ENCODE measurements at places on chromosomes 1 and 21. TPM values are rescaled to one million over a fixed set of nuclear protein-coding genes. Genes with fewer than 3 reads are reported as not detected.

DNA sequence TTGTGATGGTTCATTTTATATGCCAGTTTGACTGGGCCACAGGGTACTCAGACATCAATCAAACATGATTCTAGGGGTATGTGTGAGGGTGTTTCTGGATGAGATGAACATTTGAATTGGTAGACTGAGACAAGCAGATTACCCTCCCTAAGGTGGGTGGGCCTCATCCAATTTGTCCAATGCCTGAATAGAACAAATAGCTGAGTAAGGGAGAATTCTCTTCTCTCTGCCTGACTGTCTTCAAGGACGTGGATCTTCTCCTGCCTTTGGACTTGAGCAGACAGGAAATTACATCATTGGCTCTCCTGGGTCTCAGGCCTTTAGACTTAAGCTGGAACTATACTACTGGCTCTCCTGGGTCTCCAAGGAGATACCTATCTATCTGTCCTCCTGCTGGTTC, 64.4 kb downstream of the SUSD4 start:
- DNase-seq = no peak
- H3K36me3 ChIP-seq = no peaks in the 10 kb centered on the region
- H3K27ac ChIP-seq = no peak overlapping the region
- no peaks in the 10 kb centered on the region for H3K27me3 ChIP-seq
- no peak overlapping the region for H3K4me3 ChIP-seq

GBP2 gene
- total RNA-seq = 29.2 TPM

PBXIP1 gene
- 219 TPM for total RNA-seq

DNA sequence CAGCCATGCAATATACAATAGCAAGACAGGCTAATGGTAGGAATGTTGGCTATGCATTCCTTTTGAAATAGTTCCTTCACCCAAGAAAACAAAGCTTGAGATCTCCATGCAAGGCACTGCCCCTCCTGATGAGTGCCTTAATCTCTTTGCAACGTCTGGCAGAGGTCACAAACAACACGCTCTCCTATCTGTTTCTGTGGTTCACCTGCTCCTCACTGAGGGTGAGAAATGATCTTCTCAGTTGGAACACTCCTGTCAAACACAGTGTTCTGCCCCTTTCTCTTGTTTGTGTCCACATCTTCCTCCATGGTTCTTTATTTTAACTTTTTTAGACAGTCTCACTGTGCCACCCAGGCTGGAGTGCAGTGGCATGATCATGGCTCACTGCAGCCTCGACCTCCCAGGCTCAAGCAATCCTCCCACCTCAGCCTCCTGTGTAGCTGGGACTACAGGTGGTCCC, 21.2 kb upstream of the XPR1 start:
- DNase-seq = no peak
- H3K4me3 ChIP-seq = no peak overlapping the region
- no peak overlapping the region for H3K27ac ChIP-seq
- H3K36me3 ChIP-seq = no peaks in the 10 kb centered on the region

DNA sequence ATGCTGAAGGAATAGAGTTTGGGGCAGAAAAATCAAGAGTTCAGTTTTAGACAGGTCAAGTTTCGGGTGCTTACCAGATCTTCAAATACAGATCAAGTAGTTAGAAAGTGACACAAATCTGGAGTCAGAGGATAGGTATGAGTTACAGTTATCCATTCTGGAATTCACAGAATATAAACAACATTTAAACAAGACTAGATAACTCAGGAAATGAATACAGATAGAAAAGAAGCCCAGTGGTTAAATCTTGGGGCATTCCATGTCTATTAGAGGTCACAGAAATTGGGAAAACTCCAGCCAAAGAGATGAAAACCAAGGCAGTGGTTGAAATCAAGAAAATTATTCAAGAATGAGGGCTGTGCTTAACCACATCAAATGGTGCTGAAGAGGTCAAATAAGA, 187.0 kb upstream of the HP1BP3 start:
- H3K4me3 ChIP-seq = no peak overlapping the region
- H3K4me1 ChIP-seq = no peaks in the 10 kb centered on the region
- DNase-seq = no peak
- H3K27ac ChIP-seq = no peak overlapping the region
- H3K27me3 ChIP-seq = no peaks in the 10 kb centered on the region

S100A3 gene
- not detected for total RNA-seq

AADACL3 gene
- total RNA-seq = not detected

KIF21B gene
- 41.6 TPM for total RNA-seq

DNA sequence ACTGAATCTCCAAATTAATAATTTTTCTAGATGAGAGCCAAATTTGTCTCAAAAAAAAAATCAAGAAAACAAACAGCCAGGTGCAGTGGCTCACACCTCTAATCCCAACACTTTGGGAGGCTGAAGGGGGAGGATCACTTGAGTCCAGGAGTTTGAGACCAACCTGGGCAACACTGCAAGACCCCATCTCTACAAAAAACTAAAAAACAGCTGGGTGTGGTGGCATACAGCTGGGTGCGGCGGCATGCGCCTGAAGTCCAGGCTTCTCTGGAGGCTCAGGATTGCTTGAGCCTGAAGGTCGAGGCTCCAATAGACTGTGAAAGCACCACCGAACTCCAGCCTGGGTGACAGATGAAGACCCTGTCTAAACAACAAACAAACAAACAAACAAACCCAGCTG, 14.0 kb downstream of the ACBD3 start:
- peaks cover 8% of the 10 kb centered on the region for H3K4me1 ChIP-seq
- no peak overlapping the region for H3K4me3 ChIP-seq
- no peak for DNase-seq
- H3K27ac ChIP-seq = no peak overlapping the region
- no peaks in the 10 kb centered on the region for H3K27me3 ChIP-seq
- peaks cover 13% of the 10 kb centered on the region for H3K36me3 ChIP-seq

OR2L2 gene
- total RNA-seq = 0.52 TPM

PADI2 gene
- 14.2 TPM for total RNA-seq

DNA sequence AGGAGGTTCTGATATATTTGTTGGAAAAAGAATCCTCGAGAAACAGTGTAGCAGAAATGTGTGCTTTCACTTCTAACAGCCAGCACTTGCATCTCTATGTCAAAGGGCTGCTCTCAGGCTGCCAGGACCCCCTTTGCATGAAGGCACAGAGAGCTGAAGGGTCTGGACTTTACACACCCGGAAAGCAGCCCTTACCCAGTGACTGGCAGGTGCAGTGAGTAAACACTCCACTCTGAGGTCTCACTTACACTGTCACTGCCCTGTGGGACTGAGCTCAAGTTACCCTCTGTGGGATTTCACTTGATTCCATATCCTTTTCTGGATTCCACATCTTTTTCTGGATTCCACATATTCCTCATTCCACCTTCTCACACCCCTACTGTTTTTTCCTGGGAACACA, 40.8 kb upstream of the PPP2R5A start:
- H3K4me1 ChIP-seq = no peaks in the 10 kb centered on the region
- no peaks in the 10 kb centered on the region for H3K36me3 ChIP-seq
- no peak for DNase-seq
- no peaks in the 10 kb centered on the region for H3K27me3 ChIP-seq

DNAI4 gene
- total RNA-seq = 4.3 TPM

GRCh38 chr1:218666263-218666662, 321.1 kb downstream of the TGFB2 start:
- no peak overlapping the region for H3K27ac ChIP-seq
- H3K4me1 ChIP-seq = no peaks in the 10 kb centered on the region

RUNX3 gene
- 127 TPM for total RNA-seq

DCLRE1B gene
- total RNA-seq = 4.3 TPM

DNA sequence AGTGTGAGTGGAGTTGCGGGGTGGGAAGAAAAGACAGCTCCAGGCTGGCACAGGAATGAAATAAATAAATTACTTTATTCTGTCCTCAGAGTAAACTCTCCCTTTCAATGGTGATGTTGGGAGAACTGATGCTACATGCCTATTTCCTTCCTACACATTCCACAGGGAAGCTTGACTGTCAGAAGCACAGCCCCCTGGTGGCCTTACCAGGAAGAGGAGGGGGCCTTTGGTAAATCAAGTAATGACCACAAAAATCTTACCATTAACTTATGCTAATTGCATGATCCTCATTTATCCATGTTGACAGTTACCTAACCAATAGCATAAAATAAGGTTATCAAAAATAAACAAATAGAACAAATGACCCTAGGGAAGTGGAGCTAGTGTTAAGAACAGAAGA, 605.0 kb upstream of the PKN2 start:
- H3K4me1 ChIP-seq = no peaks in the 10 kb centered on the region
- no peak overlapping the region for H3K27ac ChIP-seq
- DNase-seq = no peak
- no peaks in the 10 kb centered on the region for H3K27me3 ChIP-seq

DNA sequence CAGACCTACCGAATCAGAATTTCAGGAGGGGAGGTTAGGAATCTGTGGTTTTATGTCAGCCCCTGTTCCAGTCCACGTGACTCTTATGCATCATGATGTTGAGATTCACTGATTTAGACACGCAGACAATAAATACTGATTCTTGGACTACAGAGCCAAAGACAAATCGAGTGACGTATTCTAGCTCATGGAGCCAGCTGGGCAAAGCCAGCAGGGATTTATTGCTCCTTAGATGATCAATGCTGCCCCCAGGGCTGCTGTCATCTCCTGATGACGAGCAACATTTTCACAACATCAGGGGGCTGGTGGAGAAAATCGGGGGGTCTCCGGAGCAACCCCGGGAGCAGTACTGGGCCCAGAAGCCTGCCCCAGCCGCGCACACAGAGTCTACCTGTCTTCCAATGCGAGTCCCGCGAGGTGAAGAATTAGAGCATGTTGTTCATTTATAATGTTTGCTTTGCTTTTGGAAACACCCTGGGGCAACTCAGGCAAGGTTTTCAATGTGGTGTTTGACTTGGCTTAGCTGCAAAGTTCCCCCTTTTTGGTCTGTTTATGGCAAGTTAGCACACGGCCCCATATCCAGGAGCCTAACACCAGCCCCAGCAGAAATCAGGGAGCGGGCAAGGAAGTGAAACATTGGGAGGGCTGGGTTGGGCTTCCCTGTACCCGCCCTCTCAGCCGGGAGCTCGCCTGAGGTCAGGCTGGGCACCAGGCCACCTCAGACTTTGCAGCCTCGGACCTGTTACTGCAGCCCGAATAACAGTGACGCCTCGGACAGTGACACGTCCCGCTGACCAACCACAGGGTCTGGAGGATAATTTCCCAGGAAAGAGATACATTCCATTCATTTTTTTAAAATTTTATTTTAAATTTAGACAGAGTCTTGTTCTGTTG, 19.9 kb upstream of the CLDN14 start:
- no peak overlapping the region for H3K27ac ChIP-seq
- H3K4me3 ChIP-seq = no peak overlapping the region
- DNase-seq = no peak
- H3K4me1 ChIP-seq = no peaks in the 10 kb centered on the region

DNA sequence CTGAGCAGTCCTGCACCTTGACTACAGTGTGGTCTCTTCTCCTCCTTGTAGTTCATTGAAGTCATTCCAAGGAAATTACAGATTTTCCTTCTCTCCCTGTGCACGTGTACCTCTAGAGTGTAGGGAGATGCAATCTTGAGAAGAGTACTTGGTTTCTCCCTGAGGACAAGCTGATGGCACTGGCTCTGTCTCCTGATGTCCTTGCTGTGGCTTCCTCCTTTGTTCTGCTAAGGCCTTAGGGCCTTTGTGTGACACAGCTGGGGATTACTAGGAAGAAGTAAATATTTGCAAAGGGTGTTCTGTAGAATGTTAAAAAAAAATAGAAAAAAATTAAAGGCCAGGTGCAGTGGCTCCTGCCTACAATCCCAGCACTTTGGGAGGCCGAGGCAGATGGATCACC, 66.2 kb upstream of the APOBEC4 start:
- no peak for DNase-seq
- H3K4me1 ChIP-seq = no peaks in the 10 kb centered on the region
- no peak overlapping the region for H3K27ac ChIP-seq
- H3K36me3 ChIP-seq = no peaks in the 10 kb centered on the region
- no peaks in the 10 kb centered on the region for H3K27me3 ChIP-seq
- H3K4me3 ChIP-seq = no peak overlapping the region

DNA sequence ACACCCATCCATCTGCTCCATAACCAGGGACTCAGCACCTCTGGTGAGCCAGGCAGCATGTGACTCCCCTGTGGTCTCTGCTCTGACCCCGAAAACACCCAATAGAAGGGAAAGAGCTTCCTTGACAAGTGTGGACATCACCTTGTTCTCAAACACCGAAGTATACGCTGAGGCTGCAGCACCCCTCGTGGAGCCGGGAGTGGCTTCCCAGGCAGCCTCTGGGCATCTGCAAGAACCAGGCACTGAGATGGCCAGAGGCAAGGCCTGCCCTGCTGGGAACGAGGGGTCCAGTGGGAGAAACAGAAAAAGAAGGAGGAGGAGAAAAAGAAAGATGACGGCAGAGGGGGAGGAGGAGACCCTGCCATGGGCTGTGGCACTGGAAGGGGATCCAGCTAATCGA, 18.2 kb upstream of the AJAP1 start:
- no peaks in the 10 kb centered on the region for H3K27me3 ChIP-seq
- no peak for DNase-seq
- H3K27ac ChIP-seq = no peak overlapping the region
- H3K4me1 ChIP-seq = no peaks in the 10 kb centered on the region
- H3K4me3 ChIP-seq = no peak overlapping the region

APOBEC4 gene
- total RNA-seq = not detected

- DNase-seq = no peak
- H3K4me3 ChIP-seq = no peak overlapping the region
Observed at GRCh38 chr1:18973446-18973955, 17.0 kb upstream of the IFFO2 start.

DNA sequence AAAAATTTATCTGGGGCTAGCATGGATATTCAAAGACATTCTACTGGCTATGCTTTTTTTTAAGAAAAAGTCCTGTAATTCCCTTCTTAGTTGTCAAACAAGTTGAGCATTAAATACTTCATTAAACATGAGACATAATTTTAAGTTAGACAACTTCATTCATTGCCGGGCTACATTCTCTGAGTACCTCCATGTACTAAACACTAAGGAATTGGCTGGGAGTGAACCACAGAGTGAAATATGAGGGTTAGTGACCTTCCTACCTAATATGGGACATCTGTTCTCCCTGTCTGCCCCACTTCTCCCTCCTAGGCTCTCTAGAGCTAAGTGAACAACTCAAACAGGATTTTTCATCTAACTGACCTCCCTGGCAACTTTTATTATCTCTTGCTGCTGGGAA, 370.4 kb downstream of the VAV3 start:
- no peaks in the 10 kb centered on the region for H3K4me1 ChIP-seq
- no peak overlapping the region for H3K27ac ChIP-seq
- no peak for DNase-seq
- peaks cover 21% of the 10 kb centered on the region for H3K36me3 ChIP-seq
- no peaks in the 10 kb centered on the region for H3K27me3 ChIP-seq
- H3K4me3 ChIP-seq = no peak overlapping the region

DNA sequence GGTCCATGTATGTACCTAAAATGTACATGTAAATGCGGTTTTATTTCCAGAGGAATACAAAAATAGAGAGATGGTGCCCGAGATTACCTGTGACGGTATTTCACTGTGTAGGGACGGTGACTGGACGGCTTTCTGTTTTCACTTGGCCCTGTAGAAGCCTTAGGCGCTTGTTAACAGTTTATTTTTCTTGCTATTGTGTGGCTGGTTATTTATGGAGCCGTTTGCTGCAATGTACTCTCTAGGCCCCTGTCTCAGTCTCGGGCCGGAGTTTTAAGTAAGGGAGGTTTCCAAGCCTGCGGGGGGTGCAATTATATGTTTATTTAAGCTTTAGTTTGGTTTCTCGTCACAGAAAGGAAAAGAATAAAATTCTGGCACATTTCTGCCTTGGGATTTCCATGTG, 413 bp downstream of the EFCAB7 start:
- no peaks in the 10 kb centered on the region for H3K27me3 ChIP-seq
- peaks cover 1% of the 10 kb centered on the region for H3K36me3 ChIP-seq
- no peak for DNase-seq
- peak overlapping the region; percentile 91 for H3K27ac ChIP-seq

Data from B cell (primary cell).